ENCODE measurements at places on chromosomes 2 and 18.
A peak's percentile ranks its signal among the peaks of the same experiment; 100 is the strongest.

- no peaks in the 10 kb centered on the region for H3K4me1 ChIP-seq
- H3K27me3 ChIP-seq, result no peaks in the 10 kb centered on the region
- no peak overlapping the region for H3K4me3 ChIP-seq
- H3K27ac ChIP-seq, result no peak overlapping the region
Measured at GRCh38 chr2:43714164-43714563, 37.9 kb upstream of the C1GALT1C1L start.

GRCh38 chr2:170878066-170878465 is 51.0 kb upstream of the GORASP2 start:
- no peak overlapping the region for H3K27ac ChIP-seq
- H3K4me3 ChIP-seq, result no peak overlapping the region
- no peaks in the 10 kb centered on the region for H3K36me3 ChIP-seq
- no peak for DNase-seq
- H3K27me3 ChIP-seq, result no peaks in the 10 kb centered on the region

DNA sequence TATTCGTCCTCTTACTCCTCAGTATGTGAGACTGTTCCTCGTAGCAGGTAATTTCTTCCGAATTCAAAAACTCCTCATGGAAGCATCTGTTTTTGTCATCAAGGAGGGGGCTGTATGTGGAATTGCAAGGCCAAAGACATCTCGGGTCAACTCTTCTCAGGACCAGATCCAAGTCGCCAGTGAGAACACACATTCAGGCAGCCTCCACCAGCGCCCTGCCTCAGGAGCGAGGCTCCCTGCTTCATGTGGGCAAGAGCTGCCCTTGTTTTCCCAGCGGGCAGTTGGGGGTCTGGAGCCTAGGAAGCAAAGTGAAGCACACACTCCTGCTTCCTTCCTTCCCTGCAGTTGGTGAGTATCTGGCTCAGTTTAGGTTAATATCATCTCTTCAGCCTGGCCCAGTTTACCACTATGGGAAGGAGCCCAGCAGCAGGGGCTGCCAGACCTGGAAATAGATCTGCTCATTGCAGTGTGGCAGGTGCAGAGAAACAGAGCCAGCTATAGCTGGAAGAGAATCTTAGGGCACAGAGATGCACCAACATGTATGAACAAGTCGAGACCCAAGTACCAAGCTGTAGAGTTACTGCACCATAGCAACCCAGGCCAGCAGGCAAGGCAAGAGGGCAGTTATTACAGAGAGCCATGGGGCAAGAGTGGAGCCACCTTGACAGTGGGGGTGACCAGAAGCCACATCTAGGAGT is 25.3 kb downstream of the TMEM127 start:
- H3K4me1 ChIP-seq, result no peaks in the 10 kb centered on the region
- no peak overlapping the region for H3K27ac ChIP-seq
- DNase-seq, result no peak
- no peaks in the 10 kb centered on the region for H3K27me3 ChIP-seq
- no peak overlapping the region for H3K4me3 ChIP-seq
- H3K36me3 ChIP-seq, result peaks cover 10% of the 10 kb centered on the region

- no peak overlapping the region for H3K4me3 ChIP-seq
- no peaks in the 10 kb centered on the region for H3K36me3 ChIP-seq
- no peak overlapping the region for H3K27ac ChIP-seq
Measured at GRCh38 chr2:106961328-106961727, 75.4 kb upstream of the ST6GAL2 start.

DNA sequence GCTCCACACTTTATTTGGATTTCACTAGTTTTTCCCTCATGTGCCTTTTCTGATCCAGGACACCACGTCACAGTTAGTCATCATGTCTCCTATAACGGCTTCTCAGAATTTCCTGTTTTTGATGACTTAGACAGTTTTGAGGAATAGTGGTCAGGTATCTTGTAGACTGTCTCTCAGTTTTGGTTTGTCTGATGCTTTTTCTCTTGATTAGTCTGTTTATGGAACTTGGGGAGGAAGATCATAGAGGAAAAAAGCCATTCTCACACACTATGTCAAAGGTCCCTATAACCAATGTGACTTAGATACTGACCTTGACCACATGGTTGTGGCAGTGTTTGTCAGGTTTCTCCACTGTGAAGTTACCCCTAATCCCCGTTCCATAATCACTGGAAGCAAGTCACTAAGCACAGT is 89.0 kb downstream of the RAPH1 start:
- no peak overlapping the region for H3K4me3 ChIP-seq
- peaks cover 2% of the 10 kb centered on the region for H3K4me1 ChIP-seq
- no peak for DNase-seq
- peaks cover 76% of the 10 kb centered on the region for H3K36me3 ChIP-seq

- no peak overlapping the region for H3K4me3 ChIP-seq
- H3K4me1 ChIP-seq, result no peaks in the 10 kb centered on the region
- no peak overlapping the region for H3K27ac ChIP-seq
- peaks cover 28% of the 10 kb centered on the region for H3K36me3 ChIP-seq
Measured at GRCh38 chr2:135674453-135674852, 67.2 kb upstream of the UBXN4 start.

DNA sequence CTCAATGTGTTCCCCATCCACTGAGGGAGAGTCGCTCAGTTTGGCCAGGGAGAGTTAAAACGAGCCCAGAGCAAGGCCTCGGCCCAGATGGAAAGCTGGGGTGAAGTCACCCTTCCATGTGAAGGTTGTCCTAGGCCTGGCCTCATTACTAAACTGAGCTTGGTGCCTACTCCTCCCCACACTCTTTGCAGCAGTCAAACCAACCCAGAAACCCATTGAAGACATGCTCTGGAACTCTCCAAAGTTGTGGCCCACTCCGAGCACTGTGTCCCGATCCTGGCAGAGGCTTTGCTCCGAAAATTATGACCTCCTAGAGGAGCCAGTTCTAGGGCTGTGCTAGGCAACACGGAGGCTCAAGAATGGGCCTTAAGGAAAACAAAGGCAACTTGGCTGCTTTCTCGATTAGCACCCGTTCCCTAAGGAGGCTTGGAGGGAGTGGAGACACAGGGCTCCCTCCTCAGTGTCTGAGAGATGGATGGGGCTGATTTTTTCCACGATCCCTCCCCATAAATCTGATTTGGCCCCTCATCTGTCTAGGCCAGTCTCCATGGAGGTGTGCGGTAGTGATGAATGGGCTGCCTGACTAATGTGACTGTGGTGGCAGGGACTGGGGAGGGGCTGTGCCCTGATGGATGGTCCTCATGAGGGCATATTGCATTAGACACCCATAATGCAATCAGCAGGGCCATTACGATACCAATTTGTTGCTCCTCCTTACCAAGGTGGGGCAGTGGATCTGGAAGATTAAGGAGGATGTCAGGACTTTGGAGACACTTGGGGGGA is 11.7 kb upstream of the CYP26B1 start:
- no peak overlapping the region for H3K27ac ChIP-seq
- H3K27me3 ChIP-seq, result no peaks in the 10 kb centered on the region
- no peak for DNase-seq
- no peaks in the 10 kb centered on the region for H3K36me3 ChIP-seq

DNA sequence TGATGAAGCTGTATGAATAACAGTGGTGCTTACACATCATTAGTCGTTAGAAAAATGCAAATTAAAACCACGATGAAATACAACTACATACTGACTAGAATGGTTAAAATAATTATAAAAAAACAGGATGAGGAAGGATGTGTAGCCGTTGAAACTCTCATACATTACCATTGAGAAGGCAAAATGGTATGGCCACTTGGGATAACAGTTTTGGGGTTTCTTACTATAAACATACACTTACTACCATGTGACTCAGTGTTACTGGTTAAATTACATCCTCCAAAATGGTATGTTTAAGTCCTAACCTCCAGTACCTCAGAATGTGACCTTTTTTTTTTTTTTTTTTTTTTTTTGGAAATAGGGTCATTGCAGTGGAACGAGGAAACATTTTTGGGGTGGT is 58.4 kb downstream of the UBE2E3 start:
- no peak overlapping the region for H3K27ac ChIP-seq
- no peak overlapping the region for H3K4me3 ChIP-seq
- H3K4me1 ChIP-seq, result no peaks in the 10 kb centered on the region
- H3K27me3 ChIP-seq, result no peaks in the 10 kb centered on the region
- no peak for DNase-seq

DNA sequence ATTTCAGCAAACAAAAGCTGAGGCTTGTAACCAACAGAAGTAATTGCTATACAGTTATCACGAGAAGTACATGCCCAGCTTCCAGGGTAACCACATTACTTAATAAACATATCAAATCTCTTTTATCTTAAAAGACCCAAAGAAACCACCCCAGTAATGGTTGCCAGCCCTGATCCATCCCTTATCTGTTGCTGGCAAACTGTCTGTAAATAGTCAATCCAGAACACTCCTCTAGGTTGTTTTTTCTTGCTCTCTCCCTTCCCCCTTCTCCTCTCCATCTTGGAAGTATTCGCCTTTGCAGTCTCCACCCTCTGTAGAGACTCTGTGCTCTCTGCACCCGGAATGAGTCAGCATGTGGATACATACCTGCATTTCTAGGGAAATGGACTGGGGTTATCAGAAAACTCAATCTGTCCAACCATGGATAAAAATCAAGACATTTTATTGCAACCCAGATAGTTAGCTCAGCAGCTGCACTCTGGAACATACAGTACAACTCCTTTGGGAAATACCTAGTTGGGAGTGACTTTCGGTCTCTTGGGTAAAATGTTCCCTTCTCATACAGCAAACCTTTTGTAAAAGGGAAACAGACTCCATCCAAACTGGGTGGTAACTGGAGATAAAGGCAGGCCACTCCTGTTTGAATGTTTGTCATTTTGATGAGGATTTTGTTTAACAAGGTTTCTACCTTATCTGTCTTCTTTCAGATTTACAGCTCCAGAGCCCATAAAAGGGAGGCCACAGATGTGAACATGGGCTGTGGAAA is 123.5 kb upstream of the FOSL2 start:
- H3K4me3 ChIP-seq, result no peak overlapping the region
- no peak for DNase-seq
- no peaks in the 10 kb centered on the region for H3K36me3 ChIP-seq

DNA sequence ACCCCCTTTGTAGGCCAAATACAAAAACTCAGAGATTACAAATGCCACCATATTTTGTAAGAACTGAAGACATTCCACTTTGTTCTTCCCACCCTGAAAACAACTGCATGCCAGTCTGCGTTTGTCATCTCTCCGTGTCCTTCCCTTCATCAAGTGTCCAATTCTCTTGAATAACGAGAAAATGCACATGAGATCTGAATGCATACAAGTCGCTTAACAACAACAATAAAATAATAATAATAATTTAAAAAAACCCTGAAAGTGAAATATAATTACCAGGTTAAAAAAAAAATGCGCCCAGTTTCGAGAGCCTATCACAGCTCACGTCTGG is 2.0 kb upstream of the SETBP1 start:
- peaks cover 27% of the 10 kb centered on the region for H3K4me1 ChIP-seq
- peak overlapping the region; percentile 100 for H3K27ac ChIP-seq
- peak overlapping the region; percentile 72 for H3K4me3 ChIP-seq
- no peaks in the 10 kb centered on the region for H3K27me3 ChIP-seq
- no peak for DNase-seq

DNA sequence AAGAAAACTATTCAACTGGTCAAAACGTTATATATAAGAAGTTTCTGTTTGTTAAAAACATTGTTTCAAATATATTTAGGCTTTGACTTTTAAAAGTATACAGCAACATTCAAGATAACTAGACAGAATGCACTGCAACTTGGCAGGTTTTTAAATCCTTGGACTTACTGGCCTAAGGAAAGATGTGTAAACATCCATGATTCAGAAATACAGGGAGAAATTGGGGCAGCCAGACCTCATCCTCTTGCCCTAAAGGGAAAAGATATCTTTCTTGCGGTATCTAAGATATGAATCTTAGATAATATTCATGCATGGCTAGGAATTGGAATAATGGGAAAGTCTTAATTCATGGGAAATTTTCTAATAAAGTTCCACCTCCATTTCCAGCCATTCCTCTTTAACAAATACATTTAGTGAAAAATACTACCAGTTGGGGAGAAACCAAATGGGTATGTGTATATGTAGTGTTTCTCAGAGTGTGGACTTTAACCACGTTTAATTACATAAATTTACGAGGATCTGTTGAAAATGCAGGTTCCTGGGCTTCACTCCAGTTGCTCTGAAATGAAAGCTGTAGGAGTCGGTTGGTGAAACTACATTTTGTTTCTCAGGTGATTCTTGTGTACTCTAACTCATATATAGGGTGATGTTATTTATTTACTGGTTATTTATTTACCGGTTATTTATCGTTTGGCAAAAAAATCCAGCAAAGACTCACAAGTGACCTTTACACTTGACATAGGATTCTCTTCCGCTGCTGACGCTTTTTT is 587 bp upstream of the TANK start:
- H3K27me3 ChIP-seq, result no peaks in the 10 kb centered on the region
- peaks cover 40% of the 10 kb centered on the region for H3K4me1 ChIP-seq
- H3K27ac ChIP-seq, result peak overlapping the region; percentile 91
- H3K36me3 ChIP-seq, result peaks cover 13% of the 10 kb centered on the region
- DNase-seq, result no peak
- peak overlapping the region; percentile 88 for H3K4me3 ChIP-seq

DNA sequence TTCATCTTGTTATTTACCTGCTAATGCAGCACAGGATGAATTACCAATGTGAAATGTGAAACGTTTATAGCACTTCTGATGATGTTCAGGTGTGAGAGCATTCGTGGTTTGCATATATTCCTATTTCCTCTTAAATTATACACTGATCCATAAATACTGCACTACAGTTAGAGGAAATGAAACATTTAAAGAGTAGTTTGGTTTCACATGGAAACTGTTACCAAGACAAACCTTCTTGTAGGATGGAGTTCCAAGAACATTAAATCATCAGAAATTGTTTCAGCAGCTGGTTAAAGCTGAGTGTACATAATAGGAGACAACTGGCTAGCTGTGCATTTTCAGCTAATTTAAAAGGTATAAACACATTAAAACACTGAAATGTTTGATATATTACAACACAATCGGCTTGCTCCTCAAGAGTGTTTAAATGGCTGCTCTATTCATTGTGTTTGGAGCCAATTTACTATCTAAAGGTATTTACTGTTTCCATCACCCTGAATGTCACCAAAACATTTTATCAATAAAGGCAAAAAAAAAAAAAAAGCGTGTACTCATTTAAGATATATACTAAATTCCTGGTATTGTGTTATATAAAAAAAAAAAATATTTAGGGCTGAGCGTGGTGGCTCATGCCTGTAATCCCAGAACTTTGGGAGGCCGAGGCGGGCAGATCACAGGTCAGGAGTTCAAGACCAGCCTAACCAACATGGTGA is 100.6 kb downstream of the DYM start:
- no peaks in the 10 kb centered on the region for H3K27me3 ChIP-seq
- no peaks in the 10 kb centered on the region for H3K4me1 ChIP-seq
- no peaks in the 10 kb centered on the region for H3K36me3 ChIP-seq
- DNase-seq, result no peak

GRCh38 chr2:9092383-9093282 is 89.1 kb upstream of the MBOAT2 start:
- H3K36me3 ChIP-seq, result no peaks in the 10 kb centered on the region
- no peak for DNase-seq
- H3K27ac ChIP-seq, result no peak overlapping the region
- H3K4me1 ChIP-seq, result no peaks in the 10 kb centered on the region

- no peak overlapping the region for H3K4me3 ChIP-seq
- no peaks in the 10 kb centered on the region for H3K4me1 ChIP-seq
- no peaks in the 10 kb centered on the region for H3K36me3 ChIP-seq
Measured at GRCh38 chr2:119751706-119752105, 8.0 kb upstream of the PTPN4 start.
